ENCODE measurements at places on chromosomes 4 and X. TPM values are rescaled to one million over a fixed set of nuclear protein-coding genes. Genes with fewer than 3 reads are reported as not detected.
A peak's percentile ranks its signal among the peaks of the same experiment; 100 is the strongest.

DNA sequence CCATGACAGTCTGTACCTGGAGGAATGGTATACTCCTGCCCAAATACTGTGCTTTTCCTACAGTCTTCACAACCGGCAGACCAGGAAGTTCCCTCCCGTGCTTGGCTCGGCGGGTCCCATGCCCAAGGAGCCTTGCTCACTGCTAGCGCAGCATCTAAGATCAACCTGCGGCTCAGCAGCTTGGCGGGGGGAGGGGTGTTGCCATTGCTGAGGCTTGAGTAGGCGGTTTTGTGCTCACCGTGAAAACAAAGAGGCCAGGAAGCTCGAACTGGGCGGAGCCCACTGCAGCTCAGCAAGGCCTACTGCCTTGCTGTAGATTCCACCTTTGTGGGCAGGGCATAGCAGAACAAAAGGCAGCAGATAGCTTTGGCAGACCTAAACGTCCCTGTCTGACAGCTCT is 152.7 kb downstream of the TEX11 start:
- DNase-seq = no peak

UBL4A gene
- 38.8 TPM for total RNA-seq

ERCC6L gene
- 9.7 TPM for total RNA-seq

GRCh38 chr4:87839592-87839946 is 6.8 kb downstream of the MEPE start:
- no peak for DNase-seq

SMPX gene
- 2.9 TPM for total RNA-seq

- no peak for DNase-seq
These were observed 921.8 kb upstream of the INTU start for GRCh38 chr4:126710935-126711334.

DNA sequence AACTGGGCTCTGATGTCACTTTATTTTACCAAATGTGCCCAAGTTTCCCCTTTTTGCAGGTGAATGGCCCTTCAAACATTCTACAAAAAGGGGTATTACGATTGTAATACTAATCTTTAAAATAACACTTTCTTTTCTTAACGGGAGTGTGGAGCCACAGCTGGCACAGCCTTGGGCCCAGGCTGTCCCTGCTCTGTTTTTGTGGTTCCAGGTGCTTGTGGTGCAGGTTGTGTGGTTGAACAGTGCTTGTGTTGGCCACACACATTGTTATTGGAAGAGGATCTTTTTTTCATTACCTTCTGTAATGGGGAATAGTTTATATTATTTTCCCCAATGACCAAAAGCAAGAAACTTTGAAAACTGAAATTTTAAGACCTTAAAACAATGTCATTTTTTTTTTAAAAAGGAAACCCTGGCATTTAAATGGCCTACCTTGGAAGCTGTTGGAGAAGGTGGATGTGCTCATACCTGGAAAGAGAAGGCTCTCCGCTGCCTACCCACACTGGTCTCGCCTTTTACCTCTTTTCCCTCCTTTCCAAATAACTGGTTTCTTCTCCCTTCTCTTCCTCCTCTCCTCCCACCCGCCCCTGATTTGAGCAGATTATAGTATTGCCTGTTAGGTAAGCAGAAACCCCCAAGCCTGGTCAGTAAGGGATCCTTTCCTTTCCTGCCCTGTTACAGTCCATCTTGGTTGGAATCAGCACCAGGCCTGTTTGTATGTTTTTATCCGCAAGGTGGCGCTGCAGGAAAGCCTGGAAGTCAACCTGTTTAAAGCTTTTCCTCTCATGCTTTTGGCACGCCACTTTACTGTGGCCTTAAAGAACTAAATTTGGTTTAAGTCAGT is 28.6 kb downstream of the HADH start:
- DNase-seq = peak; percentile 69

CFI gene
- total RNA-seq = 0.19 TPM

GRCh38 chr4:111136967-111137366 is 514.1 kb upstream of the PITX2 start:
- DNase-seq = no peak

DNA sequence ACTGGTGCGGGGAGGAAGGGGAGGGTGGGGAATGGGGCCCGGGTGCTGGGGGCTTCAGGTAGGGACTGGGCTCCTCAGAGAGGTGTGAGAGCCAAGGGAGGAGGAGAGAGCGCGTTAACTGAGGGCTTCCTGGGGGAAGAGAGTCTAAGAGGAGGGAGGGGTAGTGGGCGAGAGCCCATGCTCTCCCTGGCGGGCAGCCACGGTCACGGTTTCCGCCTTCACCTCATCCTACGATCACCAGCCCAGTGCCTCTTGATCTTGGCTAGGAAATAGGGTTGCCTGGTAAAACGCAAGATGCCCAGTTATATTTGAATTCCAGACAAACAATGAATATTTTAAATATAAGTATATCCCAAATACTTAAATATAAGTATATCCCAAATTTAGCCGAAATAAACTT is 60.8 kb upstream of the GRPEL1 start:
- DNase-seq = no peak

DNA sequence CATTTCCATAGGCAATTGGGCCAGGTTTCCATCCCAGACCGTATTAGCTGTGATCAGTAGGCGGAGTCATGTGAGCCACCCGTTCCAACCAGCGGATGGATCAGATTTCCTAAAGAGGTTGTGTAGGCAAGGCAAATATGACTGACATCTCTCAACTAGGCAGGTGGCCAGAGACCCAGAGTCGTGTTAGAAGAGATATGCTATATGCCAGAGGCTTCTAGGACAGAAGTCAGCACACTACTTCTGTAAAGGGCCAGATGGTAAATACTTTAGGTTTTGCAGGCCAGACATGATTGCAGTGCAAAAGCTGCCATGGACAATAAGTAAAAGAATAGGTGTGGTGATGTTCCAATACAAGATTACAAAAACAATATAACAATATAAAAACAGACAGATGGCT is 788.4 kb downstream of the RPA4 start:
- DNase-seq = no peak

- DNase-seq = no peak
These were observed 90.8 kb downstream of the IRF2 start for GRCh38 chr4:184383497-184384055.

- DNase-seq = no peak
These were observed 74.9 kb downstream of the METTL14 start for GRCh38 chr4:118760092-118760491.

DNA sequence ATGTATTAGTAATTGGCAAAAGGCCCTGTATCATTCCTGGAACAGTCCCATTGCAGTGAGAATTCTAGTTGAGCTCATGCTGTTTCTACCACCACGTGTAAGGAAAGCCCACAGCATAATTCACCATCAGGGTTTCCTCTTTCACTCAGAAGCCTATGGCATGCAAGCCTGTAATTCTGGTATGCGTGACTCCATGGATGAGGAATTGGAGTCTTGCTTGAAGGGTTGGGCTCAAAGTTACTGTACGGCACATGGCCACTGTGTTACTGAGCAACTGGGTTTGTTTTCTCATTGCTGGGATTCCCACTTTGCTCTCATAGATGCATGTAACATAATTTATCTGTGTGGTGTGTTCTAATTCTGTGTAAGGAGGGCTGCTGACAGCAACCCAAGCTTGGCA is 132.3 kb upstream of the NR3C2 start:
- no peak for DNase-seq

- no peak for DNase-seq
These were observed 145.3 kb upstream of the VCX3B start for GRCh38 chrX:8319359-8319758.

DNA sequence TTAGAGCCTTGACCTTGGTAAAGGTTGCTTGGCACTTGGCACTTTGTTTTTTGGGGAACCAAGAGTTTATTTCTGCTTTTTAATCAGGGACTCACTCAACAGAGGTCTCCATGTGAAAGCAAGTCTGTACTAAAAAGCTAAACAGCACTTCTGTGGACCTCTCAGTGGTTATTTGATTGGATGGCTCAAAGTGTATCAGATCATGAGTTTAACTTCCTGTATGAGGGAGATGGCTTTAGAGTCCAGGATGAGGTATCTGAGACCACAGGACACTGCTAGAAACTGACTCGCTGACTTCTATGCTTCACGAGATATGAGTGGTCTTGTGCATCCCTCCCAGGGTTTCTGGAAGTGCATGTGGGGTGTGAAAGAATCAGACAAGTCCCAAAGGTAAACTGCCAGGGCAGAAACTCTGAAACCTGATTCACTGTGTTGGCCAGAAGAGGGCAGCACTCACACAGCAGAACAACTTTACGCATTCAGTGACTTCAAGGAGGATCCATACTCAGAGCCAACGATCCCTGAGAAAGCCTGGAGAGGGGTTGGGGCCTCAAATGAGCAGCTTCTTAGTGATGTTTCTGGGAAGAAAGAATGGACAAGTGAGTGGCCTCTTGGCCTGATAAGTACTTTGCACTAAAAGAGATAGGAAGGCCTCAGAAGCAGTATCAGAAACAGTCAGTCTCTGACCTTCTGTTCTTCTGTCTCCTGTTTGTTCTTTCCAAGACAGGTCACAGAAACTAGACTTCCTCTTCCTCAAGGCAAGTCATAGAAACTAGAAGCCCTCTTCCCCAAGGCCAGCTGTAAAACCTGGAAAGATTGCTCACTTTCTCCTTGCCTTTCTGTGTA is 220.3 kb upstream of the CXCL13 start:
- DNase-seq = peak; percentile 58

Data from Caco-2 (cell line).